ENCODE measurements at places on chromosomes 11 and 22.

DNA sequence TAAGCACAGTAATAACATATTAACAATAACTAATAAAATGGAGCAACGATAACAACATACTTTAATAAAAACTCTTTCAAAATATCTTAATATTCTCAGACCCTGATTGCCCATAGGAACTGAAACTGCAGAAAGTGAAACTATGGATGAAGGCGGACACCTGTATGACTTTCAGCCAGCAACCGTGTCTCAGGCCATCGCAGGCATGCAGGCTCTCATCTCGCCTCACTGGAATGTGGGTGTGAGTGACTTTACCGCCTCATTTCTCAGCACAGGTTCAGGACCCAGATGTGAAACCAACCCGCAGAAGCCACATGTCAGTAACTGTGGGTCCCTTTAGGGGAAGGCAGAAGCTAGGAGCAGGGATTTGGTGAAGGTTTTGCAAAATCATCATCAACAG lies 539.1 kb downstream of the FAM181B start:
- DNase-seq = no peak

DNA sequence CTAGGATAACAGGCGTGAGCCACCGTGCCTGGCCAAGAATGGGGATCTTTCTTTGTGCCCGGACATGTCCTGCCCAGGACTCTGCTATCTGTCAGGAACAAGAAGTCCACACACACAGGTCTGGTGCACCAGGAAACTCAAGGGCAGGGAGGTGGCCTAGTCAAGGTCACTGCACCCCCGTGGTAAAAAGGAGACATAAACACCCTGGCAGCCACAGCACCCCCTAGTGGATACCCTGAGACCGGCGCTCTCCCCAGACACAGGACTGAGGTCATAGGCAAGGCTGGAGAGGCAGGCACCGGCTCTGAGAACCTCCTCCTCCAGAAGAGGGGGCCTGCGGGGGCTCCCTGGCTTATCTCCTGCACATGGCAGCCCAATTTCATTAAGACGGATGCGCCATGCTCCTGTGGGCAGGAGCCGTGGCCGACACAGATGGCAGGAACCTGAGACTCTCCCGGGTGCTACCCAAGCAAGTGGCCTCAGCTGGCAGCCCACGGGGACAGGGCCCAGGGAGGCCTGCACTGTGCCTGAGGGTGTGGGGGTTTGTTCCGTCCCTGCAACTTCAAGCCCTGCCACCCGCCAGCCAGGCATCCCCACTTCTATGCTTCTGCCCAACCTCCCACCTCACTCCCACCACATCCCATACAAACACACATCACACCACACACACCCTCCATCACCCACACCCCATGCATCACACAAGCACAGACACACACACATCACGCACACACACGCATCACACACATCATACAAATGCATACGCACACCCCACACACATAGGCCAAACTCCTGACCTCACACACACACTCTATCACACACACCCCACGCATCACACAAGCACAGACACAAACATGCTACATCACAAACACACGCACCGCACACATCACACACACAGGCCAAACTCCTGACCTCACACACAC lies 19.6 kb downstream of the MACROD1 start:
- DNase-seq = no peak

GRCh38 chr22:50506611-50507420 lies 686 bp downstream of the LMF2 start:
- DNase-seq = no peak

DNA sequence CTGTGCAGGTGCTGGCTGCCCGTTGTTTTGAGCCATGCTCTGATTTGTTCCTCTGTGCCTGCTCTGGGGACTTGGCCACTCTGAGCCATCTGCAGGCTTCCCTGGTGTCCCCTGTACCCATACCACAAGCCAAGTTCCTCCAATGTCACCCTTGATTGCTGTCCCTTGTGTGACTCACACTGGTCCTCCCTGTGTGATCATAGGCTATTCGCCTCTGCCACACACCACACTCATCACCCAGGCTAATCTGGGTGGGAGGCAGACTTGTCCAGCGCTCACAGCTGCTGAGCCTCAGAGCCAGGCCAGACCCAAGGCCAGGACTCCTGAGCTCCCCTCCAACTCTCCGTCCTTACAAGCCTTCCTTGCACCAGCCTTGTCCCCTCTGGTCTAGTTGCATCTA lies 31.7 kb downstream of the IGF2 start:
- no peak for DNase-seq

- DNase-seq = no peak
Observed at GRCh38 chr11:34976496-34977088, 60.2 kb downstream of the PDHX start.

DNA sequence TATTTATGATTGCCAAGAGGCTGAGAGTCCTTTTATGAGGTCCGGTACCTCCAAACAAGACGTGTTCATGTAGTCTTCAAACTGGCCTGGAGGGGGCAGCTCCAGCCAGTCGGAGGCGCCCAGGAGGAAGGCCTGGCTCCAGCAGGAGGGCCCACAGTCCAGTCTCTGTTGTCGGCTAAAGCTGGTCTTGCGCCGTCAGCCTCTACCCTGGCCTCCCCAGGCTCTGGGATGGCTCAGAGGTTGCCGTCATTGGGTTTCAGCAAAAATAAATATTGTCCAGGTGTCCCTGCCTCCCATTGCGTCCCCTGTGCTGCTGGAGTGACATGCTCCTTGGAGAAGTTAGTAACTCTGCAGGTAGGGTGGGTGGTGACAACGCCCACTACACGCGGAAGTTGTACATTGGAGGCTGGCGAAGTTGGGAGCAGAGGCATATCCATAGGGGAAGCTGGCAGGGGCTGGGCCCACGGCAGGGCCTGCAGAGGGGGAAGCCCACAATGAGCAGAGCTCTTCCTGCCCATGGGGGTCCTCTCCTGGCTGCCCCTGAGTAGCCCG lies 1.0 kb upstream of the SLC25A1 start:
- peak; percentile 23 for DNase-seq

GRCh38 chr22:47966316-47966715 lies 1203.9 kb downstream of the TBC1D22A start:
- no peak for DNase-seq

- DNase-seq = no peak
Observed at GRCh38 chr11:89147229-89147628, 30.4 kb upstream of the TYR start.

- no peak for DNase-seq
Observed at GRCh38 chr11:119687373-119688046, 41.5 kb downstream of the NECTIN1 start.

GRCh38 chr11:102269927-102270326 lies 47.4 kb upstream of the BIRC3 start:
- DNase-seq = no peak

DNA sequence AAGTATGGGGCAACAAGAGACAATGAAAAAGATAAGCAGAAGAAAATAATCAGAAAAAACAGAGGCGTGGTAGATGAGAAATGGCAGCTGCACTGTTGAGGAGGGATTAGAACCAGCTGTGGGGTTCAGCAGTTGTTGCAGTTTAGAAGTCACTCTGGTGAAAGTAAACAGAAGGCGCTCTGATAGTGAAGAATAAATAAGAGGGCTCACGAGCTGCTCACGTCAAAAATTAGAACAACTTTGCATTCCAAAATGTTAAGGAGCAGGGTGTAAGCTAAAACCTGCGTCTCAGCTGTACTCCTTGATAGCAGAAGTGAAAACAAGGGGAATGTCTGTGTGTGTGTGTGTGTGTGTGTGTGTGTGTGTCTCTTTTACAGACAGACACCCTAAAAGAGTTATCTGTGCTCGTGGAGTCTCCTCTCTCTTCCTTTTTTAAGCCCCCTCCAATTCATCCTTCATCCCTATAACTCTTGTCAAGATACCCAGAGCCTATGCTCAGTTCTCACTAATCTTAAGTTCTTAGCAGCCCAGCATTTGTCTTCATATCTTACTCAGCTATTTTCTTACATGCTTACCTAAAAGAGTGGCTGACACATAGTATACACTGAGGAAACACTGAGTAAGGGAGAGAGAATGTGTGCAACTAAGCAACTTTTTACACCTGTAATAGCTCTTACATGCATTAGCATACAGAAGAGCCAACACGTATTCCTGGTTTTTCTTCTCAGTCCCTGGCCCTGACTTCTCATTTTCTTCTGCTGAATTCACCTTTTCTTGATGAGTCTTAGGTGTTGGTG lies 8.9 kb downstream of the TTC17 start:
- DNase-seq = no peak

- no peak for DNase-seq
Observed at GRCh38 chr11:32659672-32660071, 76.0 kb downstream of the EIF3M start.

DNA sequence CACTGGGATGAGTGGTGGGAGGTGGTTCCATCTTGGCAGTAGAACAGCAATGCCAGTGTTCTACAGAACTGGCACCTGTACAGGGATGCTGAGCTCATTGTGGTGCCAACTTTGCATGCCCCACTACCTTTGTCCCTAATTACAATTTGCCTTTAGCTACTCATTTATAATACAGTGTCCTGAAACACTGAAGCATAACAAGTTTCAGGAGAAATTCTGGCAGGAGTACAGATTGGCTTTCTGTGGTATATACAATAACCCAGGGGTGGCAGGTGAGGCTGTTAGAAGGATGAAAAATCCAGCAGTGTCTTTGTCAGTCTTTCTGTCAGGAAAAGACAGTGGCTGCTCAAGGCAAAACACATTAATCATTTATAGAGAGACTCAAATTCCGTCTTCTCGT lies 240.3 kb downstream of the FAM76B start:
- DNase-seq = no peak

DNA sequence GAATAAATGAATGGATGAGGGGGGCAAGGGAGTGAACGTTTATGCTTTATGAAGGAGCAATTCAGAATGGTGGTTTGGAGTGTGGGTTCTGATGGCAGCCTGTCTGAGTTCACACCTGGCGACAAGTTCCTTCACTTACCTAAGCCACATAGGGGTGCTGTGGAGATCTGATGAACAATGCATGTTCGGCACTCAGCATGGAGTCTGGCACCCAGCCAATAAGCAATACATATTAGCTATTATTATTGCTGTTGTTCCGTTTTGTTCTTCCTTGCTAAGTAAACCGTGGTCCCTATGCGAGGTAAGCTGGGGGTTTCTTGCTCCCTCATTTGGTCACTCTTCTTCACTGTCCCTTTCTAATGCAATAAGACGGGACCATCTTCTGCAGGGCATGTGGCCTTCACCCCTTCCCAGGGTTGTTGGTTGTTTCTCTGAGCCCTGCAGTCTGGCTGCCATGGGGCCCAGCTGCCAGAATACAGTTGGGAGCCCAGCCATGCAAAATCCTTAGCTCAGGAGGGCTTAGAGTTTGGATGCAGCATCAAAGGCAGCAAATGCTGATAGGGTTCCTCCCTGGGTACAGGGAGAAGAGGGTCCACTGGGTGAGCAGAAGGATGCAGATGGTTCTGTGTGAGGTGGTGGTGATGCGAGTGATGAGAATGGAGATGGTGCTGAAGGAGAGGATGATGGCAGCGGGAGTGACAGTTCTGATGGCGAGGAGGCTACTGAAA lies 6.4 kb upstream of the PKNOX2 start:
- DNase-seq = no peak

GRCh38 chr22:37570661-37570976 lies 9.3 kb downstream of the LGALS2 start:
- DNase-seq = no peak

- DNase-seq = peak; percentile 28
Observed at GRCh38 chr11:62497132-62497801, 49.3 kb downstream of the AHNAK start.

DNA sequence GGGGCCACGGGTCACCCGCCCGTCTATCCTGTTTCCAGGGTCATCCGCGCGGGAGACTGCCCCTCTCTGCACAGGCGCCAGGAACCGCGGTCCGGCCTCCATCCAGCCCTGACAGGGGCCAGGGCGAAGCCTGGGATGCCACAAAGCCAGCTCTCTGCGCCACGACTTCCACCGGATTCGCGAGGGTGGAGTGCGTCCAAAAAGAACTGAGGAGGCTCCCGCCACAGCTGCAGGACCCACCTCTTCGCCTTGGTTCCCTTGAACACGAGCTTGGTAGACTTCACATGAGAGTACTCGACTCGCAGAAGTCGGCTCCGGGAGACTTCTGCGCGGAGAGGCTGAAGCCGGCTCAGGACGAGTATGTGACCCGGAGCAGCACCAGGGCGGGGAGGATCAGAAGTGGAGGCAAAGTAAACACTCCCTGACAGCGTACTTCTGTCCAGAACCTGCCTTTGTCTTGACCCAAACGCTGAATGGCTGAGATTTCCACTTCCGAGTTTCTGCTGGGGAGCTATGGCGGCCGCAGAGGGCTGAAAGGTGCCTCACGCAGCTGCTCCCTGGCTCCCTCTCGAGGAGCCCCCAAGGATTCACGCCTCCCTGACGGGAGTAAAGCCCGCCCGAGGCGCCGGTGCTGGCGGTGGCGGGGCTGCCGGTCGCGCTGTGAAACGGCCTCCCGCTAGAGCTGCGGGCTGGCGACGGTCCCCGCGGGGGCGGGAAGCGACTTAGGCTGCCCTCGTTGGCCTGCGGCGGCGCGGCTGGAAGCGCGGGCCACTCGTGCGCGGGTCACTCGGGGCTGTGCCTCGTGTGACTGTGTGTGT lies 4566.7 kb upstream of the OR11H1 start:
- no peak for DNase-seq

DNA sequence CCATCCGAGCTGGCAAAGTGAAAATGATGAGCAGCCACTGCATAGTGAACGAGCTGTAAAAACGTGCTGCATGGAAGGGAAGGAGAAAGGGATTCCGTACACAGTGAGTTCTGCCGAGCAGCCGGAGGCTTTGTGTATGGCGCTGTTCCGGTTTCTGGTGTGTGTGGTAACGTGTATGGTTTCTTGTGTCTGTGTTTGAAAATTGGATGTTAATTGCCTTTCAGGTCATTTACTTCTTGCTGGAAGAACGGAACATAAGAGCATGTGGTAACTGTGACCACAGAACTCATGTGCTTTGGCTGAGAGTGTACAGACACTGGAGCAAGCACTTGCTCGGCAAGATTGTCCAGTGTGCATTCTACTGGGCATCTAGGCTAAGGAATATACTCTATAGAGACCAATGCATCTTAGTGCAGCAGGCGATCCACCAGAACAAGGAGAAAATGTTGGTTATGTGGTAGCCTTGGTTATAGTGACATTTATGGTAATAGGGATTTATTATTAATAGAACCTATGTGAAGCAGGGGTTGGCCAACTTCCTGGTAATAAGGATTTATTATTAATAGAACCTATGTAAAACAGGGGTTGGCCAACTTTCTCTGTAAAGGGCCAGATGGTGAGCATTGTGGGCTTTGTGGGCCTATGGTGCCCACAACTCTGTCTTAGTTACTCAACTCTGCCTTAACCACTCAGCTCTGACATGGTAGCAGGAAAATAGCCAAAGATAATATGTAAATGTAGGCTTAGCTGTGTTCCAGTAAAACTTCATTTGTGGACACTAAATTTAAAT lies 49.2 kb downstream of the GRAMD1B start:
- DNase-seq = no peak

- no peak for DNase-seq
Observed at GRCh38 chr22:30372915-30373314, 14.3 kb downstream of the RNF215 start.

GRCh38 chr11:59849129-59849528 lies 3.8 kb upstream of the CBLIF start:
- DNase-seq = no peak

DNA sequence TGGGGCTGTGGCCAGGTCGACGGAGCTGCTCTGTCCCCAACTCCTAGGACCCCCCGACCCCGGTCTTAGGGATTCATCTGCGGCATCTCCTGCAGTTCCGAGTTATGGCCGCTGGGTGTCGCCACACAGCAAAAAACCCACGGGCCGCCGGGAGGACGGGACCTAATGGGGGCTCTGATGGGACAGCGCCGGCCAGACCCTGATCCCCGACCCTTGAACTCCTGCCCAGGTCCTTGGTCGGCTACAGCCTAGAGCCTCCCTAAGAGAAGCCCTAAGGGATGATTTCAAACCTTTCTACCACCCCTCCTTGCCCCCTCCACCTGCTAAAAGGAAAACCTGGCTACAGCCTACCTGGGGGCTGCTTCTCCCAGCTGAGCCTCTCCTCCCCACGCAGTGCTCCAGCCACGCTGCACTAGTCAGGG lies 30.8 kb upstream of the LRRC10B start:
- DNase-seq = peak; percentile 11

Measured in NCI-H2029 (cell line).